ENCODE measurements at places on chromosomes 12 and 14. TPM values are rescaled to one million over a fixed set of nuclear protein-coding genes. Genes with fewer than 3 reads are reported as not detected.

GRCh38 chr12:63917864-63918799, 73.6 kb downstream of the SRGAP1 start:
- no peaks in the 10 kb centered on the region for H3K27me3 ChIP-seq
- no peaks in the 10 kb centered on the region for H3K36me3 ChIP-seq
- DNase-seq: no peak
- H3K4me1 ChIP-seq: peaks cover 39% of the 10 kb centered on the region
- no peak overlapping the region for H3K4me3 ChIP-seq

GRCh38 chr12:26435069-26435404, 239.7 kb downstream of the SSPN start:
- H3K4me3 ChIP-seq: no peak overlapping the region
- no peaks in the 10 kb centered on the region for H3K4me1 ChIP-seq
- no peaks in the 10 kb centered on the region for H3K27me3 ChIP-seq
- DNase-seq: no peak
- H3K27ac ChIP-seq: no peak overlapping the region
- H3K36me3 ChIP-seq: peaks cover 7% of the 10 kb centered on the region

GRCh38 chr14:51612449-51612848, 39.3 kb upstream of the FRMD6 start:
- DNase-seq: no peak
- H3K36me3 ChIP-seq: no peaks in the 10 kb centered on the region
- H3K27me3 ChIP-seq: no peaks in the 10 kb centered on the region
- peaks cover 12% of the 10 kb centered on the region for H3K4me1 ChIP-seq

DNA sequence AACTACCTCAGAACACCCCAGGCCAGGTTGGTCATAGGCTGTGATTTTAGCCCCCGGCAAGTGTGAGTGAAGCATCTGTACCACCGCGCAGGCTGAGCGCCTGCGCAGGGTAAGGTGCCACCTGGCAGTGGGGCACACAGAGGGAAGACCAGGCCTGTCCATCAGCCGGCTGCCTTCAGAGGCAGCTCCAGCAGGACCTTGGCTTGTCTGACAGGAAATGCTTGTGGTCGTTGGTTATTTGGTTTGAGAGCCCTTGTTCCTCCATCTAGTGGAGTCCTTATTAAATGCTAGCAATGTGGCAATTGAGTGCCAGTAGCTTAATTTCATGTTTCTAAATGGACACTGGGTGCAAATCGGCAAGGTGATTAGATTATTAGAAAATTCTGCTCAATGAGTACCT, 27.5 kb downstream of the SLC25A29 start:
- no peaks in the 10 kb centered on the region for H3K27me3 ChIP-seq
- DNase-seq: no peak
- peaks cover 12% of the 10 kb centered on the region for H3K36me3 ChIP-seq
- H3K4me3 ChIP-seq: no peak overlapping the region
- H3K4me1 ChIP-seq: peaks cover 29% of the 10 kb centered on the region

- H3K4me1 ChIP-seq: no peaks in the 10 kb centered on the region
- no peaks in the 10 kb centered on the region for H3K27me3 ChIP-seq
- no peak overlapping the region for H3K27ac ChIP-seq
- no peak overlapping the region for H3K4me3 ChIP-seq
These were observed 448.7 kb upstream of the OR4E1 start for GRCh38 chr14:22122227-22122818.

DNA sequence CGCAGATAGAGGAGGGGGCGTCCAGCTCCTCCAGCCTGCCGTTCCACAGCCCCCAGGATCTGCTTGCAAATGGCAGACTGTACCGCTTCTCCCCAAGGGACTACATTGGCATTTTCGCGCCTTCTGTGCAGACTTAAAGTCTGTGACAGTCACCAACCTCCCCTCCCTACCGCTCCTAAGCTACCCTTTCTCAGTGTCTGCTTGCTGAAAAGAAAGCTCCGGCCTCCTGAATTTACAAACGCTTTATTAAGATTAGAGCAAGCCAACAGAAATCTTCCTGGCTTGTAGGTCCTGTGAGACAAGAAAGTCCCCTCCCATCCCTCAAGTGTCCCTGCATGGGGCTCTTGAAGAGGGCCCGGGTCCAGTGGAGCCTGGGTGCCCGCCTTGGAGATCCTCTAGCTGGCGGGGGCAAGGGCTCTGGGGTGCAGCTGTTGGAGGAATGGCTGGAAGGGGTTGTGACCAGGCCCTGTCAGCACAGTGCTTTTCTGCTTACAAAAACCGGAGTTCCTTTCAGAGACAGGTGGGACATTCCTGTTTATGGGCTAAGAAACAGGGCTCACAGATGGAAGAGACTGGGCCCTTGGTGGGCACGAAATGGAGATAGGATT, 2.8 kb upstream of the DLK1 start:
- no peak overlapping the region for H3K27ac ChIP-seq
- no peaks in the 10 kb centered on the region for H3K36me3 ChIP-seq
- H3K4me1 ChIP-seq: peaks cover under 1% of the 10 kb centered on the region

- H3K4me1 ChIP-seq: peaks cover 10% of the 10 kb centered on the region
- no peak overlapping the region for H3K4me3 ChIP-seq
- no peaks in the 10 kb centered on the region for H3K36me3 ChIP-seq
- H3K27me3 ChIP-seq: peaks cover 36% of the 10 kb centered on the region
- no peak overlapping the region for H3K27ac ChIP-seq
These were observed 58.4 kb upstream of the DIO3 start for GRCh38 chr14:101502761-101503392.

- no peak overlapping the region for H3K4me3 ChIP-seq
- no peaks in the 10 kb centered on the region for H3K27me3 ChIP-seq
- H3K27ac ChIP-seq: no peak overlapping the region
- no peaks in the 10 kb centered on the region for H3K4me1 ChIP-seq
- peak; percentile 28 for DNase-seq
- peaks cover 72% of the 10 kb centered on the region for H3K36me3 ChIP-seq
These were observed 26.6 kb downstream of the DDX51 start for GRCh38 chr12:132117558-132117875.

DNA sequence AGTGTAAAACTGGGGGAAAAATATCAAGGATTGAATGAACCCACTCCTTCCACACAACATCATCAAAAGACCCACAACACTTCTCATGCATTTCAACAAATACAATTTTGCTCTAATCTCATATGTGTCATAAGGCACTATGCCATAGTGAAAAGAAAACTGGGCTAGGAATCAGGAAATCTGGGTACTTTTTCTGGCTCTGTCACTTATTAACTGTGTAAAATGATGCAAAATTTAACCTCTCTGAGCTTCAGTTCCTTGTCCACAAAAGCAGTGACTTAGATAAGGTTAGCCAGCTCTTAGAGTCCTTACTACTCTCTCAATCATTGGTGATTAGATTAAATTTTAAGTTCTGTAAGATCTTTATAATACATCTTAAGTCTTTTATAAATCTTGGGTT, 250.5 kb upstream of the SOX5 start:
- H3K27ac ChIP-seq: no peak overlapping the region
- no peaks in the 10 kb centered on the region for H3K27me3 ChIP-seq
- DNase-seq: no peak

DNA sequence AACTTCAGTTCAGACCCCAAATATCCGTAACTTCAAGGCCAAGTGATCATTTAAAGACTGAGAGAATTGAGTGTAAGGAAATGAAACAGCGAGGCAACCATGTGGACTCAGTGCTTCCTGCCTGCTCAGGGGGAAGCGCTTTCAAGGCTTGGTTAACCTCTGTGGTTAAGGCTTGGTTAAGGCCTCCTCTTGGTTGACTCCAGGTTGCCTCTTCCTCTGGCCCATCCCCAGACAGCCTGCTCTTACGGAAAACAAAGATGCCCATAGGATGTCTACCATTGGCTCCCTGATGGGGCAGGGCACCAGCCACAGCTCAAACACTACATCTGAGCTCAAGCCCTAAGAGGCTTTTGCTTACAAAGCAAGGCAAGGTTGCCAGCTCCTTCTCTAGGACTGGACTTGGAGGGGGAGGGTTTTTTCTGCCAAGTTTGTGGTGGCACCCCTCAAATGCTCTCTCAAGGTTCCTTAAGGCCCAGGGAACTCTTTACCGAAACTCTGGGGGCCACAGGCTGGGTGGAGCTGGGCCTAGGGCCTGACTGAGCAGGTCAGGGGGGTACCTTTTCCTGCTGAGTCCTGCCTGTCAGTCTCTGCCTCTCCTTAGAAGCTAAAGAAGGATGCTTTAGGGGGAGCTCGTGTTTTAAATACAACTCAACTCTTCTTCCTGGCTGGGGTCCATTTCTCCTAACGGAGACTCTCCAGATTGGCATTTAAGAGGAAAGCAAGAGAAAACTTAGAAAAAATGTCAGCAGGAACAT, 13.7 kb downstream of the COL2A1 start:
- no peaks in the 10 kb centered on the region for H3K27me3 ChIP-seq
- H3K36me3 ChIP-seq: no peaks in the 10 kb centered on the region
- no peak overlapping the region for H3K27ac ChIP-seq
- peak; percentile 8 for DNase-seq
- H3K4me1 ChIP-seq: peaks cover 4% of the 10 kb centered on the region
- no peak overlapping the region for H3K4me3 ChIP-seq

DNA sequence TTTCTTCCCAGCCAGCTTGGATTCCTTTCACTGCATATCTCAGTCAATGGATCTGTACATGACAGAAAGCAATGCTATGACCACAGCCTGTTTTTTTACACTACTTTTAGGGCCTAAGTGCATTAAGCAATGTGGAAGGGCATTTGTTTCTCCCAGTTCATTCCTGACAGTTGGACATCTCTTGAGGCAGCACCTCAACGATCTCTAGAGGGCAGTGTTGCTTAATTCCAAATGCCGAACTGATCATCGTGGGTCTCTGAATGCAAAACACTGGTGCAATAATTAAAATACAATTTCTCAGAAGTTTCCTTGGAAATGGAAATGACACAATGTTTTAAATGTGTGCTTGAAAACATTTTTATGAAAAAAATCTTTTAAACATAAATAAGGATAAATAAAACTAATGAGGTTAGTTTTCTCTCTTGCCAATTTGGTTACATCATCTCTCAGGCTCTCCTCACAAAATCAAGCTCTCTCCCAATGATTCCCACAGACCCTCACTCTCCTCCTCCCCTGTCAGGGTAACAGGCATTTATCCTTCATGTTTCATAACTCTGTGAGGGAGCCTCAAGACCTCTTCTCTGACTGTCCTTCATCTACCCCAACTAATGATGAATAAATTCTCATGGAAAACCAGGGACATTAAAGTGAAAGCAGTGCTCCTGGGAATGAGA, 192.4 kb upstream of the SLC16A7 start:
- no peak for DNase-seq
- H3K4me3 ChIP-seq: no peak overlapping the region
- H3K27me3 ChIP-seq: no peaks in the 10 kb centered on the region
- peak overlapping the region; percentile 10 for H3K27ac ChIP-seq
- no peaks in the 10 kb centered on the region for H3K36me3 ChIP-seq

DNA sequence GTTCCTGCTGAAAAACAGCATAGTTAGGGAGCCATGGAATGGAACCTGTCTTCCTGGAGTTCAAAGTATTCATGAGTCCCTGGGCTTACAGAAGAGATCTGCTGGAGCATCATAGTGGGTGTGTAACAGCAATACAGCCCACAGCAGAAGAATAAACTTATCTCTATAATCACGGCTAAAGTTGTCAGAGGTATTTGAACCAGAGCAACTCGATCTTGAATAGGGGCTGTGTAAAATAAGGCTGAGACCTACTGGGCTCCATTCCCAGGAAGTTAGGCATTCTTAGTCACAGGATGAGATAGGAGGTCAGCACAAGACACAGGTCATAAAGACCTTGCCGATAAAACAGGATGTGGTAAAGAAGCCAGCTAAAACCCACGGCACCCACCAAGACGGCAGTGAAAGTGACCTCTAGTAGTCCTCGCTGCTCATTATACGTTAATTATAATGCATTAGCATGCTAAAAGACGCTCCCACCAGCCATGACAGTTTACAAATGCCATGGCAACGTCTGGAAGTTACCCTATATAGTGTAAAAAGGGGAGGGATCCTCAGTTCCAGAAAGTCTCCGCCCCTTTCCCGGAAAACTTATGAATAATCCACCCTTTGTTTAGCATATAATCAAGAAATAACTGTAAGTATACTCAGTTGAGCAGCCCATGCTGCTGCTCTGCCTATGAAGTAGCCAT, 223.4 kb downstream of the PCNX1 start:
- no peaks in the 10 kb centered on the region for H3K4me1 ChIP-seq
- no peak overlapping the region for H3K4me3 ChIP-seq
- no peaks in the 10 kb centered on the region for H3K27me3 ChIP-seq
- DNase-seq: no peak
- H3K27ac ChIP-seq: no peak overlapping the region

DNA sequence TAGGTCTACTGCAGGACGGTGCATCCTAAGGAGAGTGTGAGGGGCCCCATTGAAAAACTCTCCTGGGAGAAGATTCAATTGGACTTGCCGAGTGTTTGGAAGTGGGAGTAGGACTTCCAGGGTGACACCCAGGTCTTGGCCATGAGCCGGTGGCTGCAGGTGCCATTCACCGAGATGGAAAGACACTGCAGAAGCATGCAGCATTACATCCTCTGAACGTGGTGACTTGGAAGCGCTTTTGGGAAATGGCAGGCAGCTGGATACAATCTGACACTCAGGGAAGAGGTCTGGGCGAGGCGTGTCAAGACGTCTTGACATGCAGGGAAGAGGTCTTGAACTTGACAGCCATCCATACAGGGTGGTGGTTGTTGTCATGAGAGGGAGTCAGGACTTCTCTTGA, 126.9 kb downstream of the PAPOLA start:
- H3K27ac ChIP-seq: no peak overlapping the region
- H3K4me3 ChIP-seq: no peak overlapping the region
- H3K4me1 ChIP-seq: peaks cover 7% of the 10 kb centered on the region
- DNase-seq: peak; percentile 58

DNA sequence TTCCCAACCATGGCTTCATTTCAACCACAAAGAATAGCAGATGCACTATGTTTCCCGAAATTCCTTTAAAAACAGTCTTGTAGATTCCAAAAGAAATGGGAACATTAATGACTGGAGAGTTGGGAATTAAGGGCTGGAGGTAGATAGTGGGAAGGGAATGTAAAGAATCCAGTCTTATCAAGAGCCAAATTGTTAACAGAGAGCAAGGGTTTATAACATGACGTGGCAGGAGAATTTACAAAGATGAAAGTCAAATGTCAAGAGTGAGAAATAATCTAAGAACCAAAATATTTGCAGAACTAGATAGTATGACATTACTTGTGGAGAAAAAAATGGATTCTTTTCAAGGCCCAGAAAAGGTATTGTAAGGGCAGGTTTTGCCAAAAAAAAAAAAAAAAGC, 200.9 kb downstream of the GRIN2B start:
- H3K36me3 ChIP-seq: no peaks in the 10 kb centered on the region
- no peak overlapping the region for H3K27ac ChIP-seq
- no peaks in the 10 kb centered on the region for H3K27me3 ChIP-seq

DNA sequence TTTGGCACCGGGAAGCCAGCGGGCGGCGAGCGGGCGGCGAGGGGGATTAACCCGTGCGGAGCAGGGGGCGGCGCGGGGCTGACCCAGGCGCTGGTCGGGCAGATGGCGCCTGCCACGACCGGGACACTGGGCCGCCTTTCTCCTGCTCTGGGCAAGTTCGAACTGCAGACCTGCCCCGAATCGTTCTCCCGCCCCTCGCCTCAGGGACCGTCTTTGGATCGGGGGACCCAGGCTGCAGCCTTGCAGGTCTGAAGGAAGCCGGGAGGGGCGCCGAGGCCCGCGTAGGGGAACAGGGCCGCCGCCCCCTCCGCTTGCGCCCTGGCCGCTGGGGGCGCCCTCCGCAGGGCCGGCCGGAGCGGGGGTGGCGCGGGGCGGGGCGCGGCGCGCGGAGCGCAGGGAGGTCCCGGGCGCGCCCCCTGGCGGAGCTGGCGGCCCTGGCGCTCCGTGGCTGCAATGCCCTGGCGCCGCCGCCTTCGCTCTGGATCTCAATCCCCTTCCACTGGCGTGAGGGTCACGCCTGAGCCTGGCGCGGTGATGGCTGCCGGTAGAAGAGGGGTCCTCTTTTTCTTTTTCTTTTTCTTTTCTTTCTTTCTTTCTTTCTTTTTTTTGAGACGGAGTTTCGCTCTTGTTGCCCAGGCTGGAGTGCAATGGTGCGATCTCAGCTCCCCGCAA, 449 bp upstream of the LTBP2 start:
- DNase-seq: peak; percentile 88
- H3K4me1 ChIP-seq: peaks cover 75% of the 10 kb centered on the region
- peaks cover 4% of the 10 kb centered on the region for H3K27me3 ChIP-seq
- H3K36me3 ChIP-seq: no peaks in the 10 kb centered on the region

GPR135 gene
- 5.9 TPM for total RNA-seq

OR4E2 gene
- not detected for total RNA-seq

LRRC43 gene
- not detected for total RNA-seq
